EL (cell line): ENCODE measurements at places on chromosomes 13 and 19.

- DNase-seq, result peak; percentile 73
Observed at GRCh38 chr19:6126335-6126974, 9.0 kb upstream of the ACSBG2 start.

DNA sequence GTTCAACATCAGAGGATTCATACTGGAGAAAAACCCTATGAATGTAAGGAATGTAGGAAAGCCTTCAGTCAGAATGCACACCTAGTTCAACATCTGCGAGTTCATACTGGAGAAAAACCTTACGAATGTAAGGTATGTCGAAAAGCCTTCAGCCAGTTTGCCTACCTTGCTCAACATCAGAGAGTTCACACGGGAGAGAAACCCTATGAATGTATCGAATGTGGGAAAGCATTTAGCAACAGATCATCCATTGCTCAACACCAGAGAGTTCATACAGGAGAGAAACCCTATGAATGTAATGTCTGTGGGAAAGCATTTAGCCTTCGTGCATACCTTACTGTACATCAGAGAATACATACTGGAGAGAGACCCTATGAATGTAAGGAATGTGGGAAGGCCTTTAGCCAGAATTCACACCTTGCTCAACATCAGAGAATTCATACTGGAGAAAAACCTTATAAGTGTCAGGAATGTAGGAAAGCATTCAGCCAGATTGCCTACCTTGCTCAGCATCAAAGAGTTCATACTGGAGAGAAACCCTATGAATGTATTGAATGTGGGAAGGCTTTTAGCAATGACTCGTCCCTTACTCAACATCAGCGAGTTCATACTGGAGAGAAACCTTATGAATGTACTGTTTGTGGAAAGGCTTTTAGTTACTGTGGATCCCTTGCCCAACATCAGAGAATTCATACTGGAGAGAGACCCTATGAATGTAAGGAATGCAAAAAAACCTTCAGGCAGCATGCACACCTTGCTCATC lies 15.4 kb downstream of the ZNF570 start:
- DNase-seq, result no peak

- no peak for DNase-seq
Observed at GRCh38 chr13:50993371-50993770, 83.8 kb downstream of the RNASEH2B start.

GRCh38 chr13:76164290-76164689 lies 528.2 kb downstream of the LMO7 start:
- peak; percentile 2 for DNase-seq

DNA sequence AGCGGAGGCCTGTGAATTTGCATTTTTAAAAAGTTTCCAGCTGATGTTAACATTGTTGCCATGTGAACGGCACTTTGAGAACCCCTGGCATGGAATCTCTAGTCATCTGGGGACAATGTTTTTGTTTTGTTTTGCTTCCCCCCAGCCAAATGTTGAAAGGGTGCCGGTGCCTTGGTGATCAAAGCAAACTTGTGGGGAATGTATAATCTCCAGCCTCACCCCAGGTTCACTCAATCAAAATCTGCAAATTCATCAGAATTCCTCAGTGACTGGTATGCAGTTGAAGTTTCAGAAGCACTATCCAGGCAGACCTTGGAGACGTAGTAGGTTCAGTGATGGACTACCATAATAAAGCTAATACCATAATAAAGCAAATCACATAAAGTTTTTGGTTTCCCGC lies 428.7 kb downstream of the MYO16 start:
- no peak for DNase-seq

GRCh38 chr19:16100524-16100923 lies 11.2 kb upstream of the RAB8A start:
- no peak for DNase-seq

DNA sequence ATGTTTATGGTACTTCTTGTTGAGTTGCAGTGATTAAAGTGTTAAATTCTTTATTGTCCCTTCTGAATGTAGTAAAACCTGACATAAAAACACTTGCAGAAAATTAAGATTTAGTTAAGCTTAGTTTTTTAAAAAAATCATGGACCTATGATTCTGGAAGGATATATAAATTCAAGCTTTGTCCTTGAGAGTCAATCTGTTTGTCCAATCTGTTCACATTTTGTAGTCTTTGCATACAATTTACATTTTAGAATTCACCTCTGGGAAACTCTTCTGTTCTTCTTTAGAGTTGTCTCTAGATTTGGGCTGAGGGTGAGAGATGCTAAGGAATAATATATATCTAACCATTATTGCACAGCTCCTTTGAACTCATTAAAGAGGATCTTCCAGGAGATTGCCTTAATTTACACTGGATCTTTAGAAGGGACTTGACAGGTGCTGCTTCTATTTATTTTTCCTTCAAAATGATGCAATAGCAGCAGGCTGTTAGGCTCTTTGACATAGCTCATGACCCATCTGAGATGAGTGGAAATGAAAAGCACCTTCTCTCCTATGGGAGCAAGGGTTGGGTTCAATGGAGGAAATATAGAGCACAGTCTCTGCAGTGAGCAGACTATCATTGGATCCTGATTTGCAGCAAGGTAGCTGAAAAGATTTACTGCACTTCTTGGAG lies 433.9 kb downstream of the GPC6 start:
- DNase-seq, result no peak

GRCh38 chr19:31804668-31805067 lies 455.4 kb upstream of the TSHZ3 start:
- no peak for DNase-seq

- no peak for DNase-seq
Observed at GRCh38 chr13:53189162-53189561, 160.5 kb downstream of the OLFM4 start.

GRCh38 chr19:29884466-29884865 lies 57.6 kb upstream of the URI1 start:
- DNase-seq, result no peak

- peak; percentile 70 for DNase-seq
Observed at GRCh38 chr19:35549174-35549788, 3.9 kb downstream of the TMEM147 start.

DNA sequence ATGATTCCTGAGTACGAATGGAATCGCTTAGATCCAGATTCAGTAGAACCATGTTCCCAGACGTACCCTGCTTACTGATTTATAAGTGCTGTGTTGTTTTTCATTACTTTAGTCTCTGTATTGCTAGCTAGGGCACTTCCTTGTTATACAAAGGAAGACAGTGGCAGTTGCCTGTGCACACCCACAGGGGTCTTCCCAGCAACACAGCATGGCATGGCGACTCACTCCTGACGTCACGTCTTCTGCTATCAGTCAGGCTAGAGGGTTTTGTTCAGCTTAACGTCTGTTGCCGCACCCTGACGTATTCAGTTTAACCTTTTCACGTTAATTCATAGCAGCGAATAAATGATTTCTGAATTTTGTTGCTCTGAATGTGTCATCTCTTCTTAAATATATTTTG lies 295.1 kb downstream of the MYO16 start:
- no peak for DNase-seq

- DNase-seq, result no peak
Observed at GRCh38 chr13:104483631-104484030, 1417.4 kb upstream of the SLC10A2 start.

DNA sequence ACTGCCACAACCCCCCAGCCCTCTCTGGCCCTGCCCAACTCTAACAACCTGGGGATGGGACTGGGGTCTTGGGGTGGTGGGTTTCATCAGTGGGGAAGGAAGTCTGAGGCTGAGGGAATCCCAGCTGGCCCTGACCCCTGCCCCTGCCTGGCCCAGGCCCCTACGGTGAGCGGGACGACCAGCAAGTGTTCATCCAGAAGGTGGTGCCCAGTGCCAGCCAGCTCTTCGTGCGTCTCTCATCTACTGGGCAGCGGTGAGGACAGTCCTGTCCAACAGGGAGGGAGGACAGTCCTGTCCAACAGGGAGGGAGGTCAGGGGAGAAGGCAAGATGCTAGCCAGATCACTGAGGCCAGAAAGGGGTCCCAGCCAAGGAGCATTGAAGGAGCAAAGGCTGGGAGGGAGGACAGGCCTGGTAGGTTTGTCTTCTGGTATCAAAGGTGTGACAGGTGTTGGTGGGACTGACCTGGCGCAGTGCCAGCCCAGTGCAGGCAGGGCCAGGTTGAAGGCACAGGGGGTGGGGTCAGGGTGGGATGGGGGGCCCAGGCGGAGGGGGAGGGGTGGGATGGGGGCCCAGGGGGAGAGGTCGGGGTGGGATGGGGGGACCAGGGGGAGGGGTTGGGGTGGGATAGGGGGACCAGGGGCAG lies 12.1 kb upstream of the LTBP4 start:
- no peak for DNase-seq

DNA sequence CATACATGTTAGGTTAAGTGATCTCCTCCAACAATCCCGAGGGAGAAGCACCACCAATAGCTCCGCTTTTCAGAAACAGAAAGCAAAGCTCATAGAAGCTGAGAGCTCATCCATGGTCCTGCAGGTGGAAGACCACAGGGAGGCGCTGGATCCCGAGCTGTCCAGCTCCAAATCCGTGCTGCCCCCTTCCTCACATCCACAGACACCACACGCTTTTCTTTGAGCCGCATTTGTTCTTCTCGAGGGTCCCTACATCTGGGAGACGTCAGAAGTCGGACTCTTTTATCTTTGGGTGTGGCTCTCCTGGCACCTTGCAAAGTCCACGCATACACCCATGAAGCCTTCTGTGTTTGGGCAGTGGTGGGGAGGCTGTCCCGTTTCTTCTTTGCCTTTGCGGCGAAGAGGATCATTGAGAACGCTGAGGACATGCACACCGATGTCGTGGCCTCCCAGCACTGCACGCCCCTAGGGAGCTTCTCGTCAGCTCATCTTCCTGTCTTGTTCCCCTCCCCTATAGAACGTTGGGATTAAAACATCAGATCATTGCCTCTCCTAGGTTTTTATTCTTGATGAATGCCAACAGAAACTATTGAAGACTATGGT lies 184.8 kb downstream of the TEX29 start:
- DNase-seq, result no peak

GRCh38 chr19:12828494-12828893 lies 5.9 kb downstream of the RTBDN start:
- DNase-seq, result peak; percentile 61

DNA sequence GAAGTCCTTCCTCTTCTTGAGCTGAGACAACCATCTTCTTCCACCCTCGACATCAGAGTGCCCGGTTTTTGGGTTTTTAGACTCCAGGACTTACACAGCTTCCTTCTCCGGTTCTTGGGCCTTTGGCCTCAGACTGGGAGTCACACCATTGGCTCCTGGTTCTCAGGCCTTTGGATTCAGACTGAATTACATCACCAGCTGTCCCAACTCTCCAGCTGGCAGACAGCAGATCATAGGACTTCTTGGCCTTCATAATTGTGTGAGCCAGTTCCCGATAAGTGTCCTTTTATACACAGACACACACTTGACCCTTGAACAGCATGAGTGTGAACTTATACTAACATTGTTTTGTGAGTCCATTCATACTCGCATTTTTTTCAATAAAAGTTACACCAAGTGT lies 166.0 kb upstream of the UBL3 start:
- no peak for DNase-seq

DNA sequence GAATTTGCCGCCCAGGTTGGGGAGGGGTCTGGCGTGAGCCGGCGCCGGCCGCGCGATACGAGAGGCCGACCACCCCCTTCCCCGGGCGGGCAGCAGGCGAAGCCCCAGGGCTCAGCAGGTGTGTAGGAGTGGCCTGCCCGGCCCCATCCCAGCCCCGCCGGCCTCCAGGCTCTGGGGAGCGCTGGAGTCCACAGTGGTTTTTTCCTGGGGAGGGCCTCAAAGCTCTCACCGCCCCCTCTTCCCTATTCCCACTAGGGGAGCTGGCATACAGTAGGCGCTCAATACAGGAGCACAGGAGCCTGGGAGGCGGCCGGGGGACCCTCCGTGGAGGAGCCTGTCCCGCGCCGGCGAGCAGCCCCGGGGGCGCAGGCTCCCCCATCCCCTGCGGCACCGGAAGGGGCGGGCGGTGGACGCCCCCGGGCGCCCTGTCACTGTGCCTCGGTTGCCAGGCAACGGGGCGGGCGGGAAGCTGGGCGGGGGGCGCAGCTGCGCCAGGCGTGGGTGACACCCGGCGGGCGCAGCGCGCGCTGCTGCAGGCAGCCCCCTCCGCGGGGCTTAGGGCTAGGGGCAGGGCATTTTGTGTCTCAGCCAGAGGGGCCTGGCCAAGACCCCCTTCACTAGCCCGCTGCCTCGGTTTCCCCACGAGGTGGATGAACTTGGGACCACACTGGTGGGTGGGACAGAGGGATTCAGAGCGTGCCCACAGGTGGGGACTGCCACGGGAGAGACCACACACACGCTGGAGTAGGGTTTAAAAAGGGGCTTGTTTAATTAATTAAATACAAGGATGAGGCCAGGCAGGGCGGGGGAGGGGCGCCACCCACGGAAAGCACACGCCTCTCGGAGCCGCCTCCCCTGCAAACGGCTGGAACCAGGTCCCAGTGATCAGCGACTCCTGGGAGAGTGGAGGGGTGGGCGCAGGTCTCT lies 3.6 kb upstream of the REXO1 start:
- no peak for DNase-seq

DNA sequence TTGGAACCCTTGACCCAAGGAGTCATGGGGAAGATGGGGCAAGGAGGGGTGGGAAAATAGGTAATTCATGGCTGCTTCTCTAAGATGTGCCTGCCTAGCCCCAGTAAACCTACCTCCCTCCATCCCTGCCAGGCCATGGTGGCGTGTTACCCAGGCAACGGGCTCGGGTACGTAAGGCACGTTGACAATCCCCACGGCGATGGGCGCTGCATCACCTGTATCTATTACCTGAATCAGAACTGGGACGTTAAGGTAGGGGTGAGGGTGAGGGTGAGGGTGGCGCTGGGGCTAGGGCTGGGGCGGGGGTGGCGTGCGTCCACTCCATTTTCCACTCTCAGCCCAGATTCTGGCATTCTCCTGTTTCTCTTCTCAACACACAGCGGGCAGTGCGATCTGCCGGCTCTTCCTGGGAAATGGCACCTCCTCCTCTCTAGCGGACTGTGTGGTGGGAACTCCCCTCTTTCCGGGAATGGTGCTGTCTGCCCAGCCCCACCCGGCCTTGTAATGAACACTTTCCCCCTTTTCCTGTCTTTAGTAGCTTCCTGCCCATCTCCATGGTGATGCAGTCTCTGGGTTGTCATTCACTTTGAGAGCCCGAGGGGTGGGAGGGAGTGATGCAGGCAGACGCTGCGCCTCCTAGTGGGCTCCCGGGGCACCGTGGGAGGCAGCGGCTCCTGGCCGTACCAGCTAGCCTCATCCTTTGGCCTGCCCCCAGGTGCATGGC lies 7.6 kb downstream of the EGLN2 start:
- peak; percentile 92 for DNase-seq

GRCh38 chr13:39692660-39693438 lies 37.4 kb downstream of the COG6 start:
- DNase-seq, result no peak

DNA sequence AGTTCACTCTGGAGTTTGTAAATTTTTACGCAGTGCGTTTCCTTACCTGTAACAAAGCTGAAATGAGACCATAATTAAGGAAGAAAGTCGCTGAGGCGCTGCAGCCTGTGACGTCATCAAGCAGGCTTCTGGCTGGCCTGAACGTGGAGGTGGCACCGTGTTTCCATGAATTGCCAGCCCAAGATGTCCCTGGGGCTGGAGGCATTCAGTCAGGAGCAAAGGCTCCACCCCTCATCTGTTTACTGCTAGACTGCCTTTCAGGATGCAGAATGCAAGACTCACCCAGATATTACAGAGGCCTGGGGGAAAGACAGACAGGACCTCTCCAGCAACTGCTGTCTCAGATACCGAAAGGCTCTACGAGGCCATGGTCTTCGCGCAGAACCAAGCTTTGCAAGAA lies 424.6 kb downstream of the TSHZ3 start:
- no peak for DNase-seq

- DNase-seq, result no peak
Observed at GRCh38 chr13:22128441-22129408, 457.9 kb downstream of the FGF9 start.

GRCh38 chr19:2550431-2551171 lies 74.7 kb downstream of the GADD45B start:
- DNase-seq, result no peak
